ENCODE measurements at places on chromosomes 16 and 17.

- DNase-seq, result no peak
Measured at GRCh38 chr17:5557485-5557884, 26.8 kb downstream of the NLRP1 start.

DNA sequence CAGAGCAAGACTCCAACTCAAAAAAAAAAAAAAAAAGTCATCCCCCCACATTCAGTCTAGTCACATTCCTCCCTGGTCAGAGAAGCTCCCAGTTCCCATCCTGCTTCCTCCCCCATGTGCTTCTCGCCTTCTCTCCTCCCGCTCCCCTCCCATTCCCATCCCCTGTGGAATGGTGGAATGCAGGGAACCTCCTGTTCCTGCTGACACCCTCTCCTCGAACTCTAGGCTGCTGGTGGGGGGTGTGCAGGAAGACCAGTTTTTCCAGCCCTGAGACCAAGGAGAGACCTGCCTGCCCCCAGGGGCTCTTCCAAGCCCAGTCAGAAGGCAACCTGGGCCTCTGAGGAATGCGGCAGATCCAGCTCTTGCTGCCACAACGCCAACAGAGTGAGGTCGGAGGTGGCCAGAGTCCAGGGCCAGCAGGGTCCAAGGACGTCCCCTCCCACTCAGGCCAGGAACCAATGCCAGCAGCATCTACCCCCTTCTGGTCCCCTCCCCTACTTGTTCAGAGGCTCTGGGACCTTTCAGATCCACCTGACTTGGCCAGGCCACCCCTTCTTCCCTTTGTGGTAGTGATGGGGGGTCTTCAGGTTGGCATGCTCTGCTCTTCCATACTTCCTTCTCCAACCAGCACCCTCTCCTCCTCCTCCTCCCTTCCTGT is 39.3 kb upstream of the TAC4 start:
- no peak for DNase-seq

GRCh38 chr16:49366669-49367068 is 6.9 kb upstream of the C16orf78 start:
- no peak for DNase-seq

DNA sequence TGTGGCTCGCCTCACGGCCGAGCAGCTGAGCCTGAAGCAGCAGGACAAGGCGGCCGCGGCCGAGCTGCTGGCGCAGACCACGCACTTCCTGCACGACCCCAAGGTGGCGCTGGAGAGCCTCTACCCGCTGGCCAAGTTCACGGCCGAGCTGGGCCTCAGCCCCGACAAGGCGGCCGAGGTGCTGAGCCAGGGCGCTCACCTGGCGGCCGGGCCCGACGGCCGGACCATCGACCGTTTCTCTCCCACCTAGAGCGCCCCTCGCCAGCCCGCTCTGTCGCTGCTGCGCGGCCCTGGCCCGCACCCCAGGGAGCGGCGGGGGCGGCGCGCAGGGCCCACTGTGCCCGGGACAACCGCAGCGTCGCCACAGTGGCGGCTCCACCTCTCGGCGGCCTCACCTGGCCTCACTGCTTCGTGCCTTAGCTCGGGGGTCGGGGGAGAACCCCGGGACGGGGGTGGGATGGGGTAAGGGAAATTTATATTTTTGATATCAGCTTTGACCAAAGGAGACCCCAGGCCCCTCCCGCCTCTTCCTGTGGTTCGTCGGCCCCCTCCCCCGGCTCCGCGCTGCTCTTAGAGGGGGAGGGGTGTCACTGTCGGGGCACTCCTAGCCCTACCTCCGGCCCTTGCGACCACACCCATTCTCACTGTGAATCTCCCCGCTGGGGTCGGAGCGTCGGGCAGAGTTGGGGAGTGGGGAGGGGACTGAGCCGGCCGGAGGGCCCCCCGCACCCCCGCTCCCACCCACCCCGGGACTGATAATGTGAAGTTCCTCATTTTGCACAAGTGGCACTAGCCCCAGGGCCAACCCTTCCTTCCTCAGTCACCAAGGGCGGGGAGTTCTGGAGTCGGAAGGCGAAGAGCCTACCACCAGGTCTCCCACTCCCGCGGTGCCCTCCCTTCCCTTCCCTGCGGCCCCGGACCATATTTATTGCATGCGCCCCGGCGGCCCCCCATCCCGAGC is 4.0 kb downstream of the HIC1 start:
- no peak for DNase-seq

DNA sequence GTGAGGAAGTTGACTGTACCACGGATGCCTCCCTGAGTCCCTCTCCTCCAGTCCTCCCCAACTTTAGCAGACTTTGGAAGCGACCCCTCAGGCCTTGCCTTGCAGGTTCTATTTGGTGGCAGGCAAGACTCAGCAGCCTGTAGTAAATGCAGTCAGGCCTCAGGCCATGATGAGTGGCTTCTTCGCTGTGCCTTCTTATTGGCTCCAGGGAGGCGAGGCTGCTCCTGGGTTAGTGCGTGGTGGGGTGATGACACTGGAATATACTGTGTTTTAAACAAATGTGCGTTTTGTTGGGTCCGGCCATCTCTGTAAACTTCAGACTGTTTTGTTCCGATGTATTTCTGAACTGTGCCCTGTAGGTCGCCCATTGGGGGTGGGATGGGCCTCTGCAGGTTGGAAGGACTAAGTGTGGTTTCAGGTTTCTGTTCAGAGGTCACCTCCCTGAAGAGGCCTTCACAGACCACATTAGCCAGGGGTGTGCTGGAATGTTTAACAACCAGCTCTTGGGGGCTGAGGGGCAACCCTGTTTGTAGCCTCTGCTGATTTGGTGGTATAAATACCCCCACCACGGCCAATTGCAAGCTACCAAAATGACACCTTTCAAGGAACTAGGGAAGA is 62.5 kb downstream of the CYLD start:
- DNase-seq, result no peak

DNA sequence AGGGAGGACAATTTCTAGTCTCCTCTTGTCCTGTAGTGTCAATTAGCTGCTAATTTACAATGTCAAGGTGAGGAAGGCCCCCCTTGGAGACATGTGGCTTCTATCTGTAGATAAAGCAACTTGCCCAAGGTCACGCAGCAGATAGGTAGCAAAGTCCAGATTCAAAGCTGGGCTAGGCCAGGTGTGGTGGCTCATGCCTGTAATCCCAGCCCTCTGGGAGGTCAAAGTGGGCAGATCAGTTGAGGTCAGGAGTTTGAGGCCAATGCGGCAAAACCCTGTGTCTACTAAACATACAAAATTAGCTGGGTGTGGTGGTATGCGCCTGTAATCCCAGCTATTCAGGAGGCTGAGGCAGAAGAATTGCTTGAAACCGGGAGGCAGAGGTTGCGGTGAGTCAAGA is 11.1 kb downstream of the TRPV3 start:
- no peak for DNase-seq

GRCh38 chr16:50680556-50680893 is 587 bp downstream of the SNX20 start:
- no peak for DNase-seq

GRCh38 chr17:4582101-4582501 is 2.2 kb upstream of the SMTNL2 start:
- DNase-seq, result no peak

DNA sequence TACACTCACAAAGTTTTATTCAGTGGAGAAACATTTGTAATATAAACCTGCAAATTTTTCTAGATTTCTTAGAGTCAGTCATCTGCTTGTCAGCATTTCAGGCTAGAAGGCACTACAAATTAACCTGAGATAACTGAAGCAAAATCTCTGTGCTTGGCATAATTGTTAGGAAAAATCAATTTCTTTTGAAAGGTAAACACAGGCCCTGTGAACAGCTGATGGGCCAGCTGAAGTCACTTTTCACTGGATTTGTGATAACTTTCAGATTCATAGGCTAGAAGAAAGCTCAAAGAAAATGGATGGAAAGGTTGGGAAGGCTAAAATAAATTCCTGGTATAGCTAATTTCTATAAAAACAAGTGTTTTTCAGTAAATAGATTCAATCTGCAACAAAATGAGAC is 34.0 kb upstream of the SLC6A2 start:
- DNase-seq, result no peak

DNA sequence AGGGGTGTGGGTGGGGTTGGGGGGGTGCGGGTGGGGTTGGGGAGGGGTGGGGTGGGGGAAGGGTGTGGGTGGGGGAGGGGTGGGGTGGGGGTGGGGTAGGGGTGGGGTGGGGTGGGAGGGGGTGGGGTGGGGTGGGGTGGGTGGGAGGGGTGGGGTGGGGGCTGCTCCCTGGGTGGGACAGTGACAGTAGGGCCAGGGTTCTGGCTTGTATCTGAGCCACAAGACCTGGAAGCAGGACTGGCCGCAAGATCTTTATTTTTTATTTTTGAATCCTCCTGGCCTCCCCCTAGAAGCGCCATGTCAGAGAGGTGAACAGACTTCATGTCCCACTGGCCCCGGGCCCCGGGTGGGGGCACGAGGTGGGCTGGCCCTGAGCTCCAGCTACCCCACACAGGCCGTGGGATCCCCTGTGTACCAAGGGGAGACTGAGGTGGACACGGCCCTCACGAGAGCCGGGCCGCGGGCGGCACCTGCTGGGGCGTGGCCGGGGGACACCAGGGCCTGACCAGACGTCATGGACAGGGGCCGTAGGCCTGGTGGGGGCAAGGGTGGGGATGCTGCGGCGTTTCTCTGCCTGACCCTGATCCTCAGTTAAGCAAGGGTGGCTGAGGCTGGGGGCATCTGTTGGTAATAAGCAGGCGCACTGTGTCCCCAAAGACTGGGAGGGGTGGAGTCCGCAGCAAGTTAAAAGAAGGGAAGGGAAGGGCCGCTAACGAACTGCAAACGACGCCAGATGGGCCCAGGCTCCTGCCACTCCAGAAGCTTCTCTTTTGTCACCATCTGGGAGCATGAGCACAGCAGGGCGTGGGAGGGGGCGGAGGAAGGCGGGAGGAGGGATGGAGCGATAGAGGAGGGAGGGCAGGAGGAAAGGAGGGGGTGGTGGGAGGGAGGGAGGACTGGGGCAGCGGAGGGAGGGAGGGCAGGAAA is 22.3 kb upstream of the PABPN1L start:
- DNase-seq, result no peak

DNA sequence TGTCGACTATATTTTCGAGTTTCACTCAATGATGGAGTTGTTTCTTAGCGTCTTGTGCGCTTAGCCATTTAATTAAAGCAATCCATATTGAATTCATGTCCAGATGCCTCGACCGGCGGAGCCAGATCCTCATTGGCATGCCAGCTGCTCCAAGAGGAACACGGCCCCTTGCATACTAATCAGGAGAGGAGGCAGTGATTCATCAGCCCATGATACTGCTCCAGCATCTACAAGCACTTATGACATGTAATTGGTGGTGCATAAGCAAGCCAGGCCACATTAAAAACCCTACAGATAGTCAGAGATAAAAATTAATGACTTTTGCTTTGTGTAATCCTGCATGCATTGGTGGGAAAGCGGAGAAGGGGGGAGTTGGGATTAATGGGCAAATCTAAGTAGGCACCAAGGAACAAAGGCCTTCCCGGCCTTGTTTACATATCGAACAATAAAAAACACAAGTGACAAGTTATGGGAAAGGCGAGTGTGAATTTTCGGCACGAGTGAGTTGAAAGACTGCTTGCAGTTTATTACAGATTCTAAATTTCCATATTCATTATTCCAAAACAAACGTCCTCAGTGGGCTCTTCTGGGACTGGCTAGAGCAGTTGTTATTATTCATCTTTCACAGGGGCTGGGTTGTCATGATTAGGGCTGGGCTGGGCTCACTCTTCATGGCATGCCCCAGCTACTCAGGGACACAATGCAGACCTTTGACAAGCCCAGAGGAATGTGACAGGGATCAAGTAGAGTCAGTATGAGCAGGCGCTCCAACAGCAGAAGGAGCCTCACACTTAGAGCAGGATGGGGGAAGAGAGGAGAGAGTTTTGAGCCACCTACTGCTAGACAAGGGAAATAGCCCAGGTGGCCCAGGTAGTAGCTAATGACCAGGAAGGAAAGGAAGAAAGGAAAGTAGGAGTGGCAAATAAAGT is 281.7 kb upstream of the ZFHX3 start:
- no peak for DNase-seq

- DNase-seq, result no peak
Measured at GRCh38 chr16:56775162-56775561, 45.2 kb downstream of the NUP93 start.

- DNase-seq, result no peak
Measured at GRCh38 chr16:4414187-4414917, 2.0 kb downstream of the CORO7 start.

DNA sequence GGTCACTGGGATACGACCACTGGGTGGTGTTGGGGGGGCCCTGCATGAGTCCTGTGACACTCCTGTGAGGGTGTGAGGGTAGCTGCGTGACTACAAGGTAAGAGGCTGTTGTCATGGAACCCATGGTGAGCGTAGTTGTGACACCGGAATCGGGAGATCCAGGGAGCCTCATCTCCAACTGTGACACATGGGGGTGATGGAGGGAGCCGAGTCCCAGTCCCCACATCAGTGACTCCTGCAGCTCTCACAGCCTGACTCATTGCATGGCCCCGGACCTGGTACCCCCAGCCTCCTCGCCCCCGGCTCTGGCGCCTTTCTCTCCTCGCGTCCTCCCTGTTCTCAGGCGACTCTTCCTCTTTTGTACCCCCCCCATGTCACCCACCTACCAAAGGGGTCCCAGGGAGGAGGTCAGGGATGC is 14.2 kb downstream of the CDH16 start:
- DNase-seq, result no peak

- DNase-seq, result no peak
Measured at GRCh38 chr17:6633263-6633662, 7.2 kb downstream of the KIAA0753 start.

DNA sequence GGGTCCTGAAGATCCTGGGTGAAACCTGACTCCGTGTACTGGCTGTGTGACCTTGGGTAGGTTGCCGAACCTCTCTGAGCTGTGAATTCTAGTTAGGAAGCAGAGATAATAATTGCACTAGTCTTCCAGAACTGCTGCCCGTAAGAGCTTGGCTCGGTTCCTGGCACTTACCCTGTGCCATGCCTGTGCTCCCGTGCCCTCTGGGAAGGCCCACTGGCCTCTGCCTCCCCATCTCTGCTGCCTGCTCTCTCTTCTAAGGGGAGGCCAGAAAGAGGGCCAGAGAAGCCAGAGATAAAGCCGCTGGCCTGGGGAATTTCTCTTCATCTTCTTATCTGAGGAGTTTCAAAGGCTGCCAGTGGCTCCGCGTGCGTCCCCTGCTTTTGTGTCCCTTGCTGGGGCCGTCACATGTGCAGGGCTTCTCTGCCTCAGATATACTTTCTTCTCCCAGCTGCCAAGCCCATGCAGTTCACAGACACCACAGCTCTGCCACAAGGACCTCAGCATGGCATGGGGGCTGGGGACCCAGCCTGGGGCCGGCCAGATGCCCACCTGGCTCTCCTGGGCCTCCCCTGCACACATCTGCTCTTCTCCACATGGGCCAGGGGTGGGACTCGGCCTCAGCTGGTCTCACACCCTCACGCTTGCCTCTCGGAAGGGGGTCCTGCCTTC is 145.2 kb downstream of the SDK2 start:
- no peak for DNase-seq

GRCh38 chr17:68389041-68389440 is 68.3 kb downstream of the WIPI1 start:
- DNase-seq, result no peak

GRCh38 chr16:3825103-3825502 is 55.4 kb downstream of the CREBBP start:
- DNase-seq, result no peak

DNA sequence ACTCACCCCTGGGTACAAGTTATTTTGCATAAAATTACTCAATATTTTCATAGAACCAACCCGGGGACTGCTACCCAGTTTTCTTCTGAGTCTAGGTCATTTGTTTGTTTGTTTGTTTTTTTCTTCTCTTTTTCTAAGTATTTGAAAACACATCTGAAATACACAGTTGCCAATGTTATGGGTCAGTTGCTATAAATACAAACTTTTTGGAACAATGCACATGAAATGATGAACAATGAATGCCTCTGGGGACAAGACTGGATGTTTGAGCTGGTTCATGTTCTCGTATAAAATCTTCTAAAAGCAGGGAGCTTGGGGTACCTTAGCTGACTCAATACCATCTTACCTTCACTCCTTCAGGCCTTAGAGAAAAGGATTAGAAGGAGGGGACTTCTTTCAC is 30.5 kb downstream of the TMEM238L start:
- no peak for DNase-seq

All from NCI-H187 (cell line).